ENCODE measurements at places on chromosomes 7 and 10.
A peak's percentile ranks its signal among the peaks of the same experiment; 100 is the strongest.

DNA sequence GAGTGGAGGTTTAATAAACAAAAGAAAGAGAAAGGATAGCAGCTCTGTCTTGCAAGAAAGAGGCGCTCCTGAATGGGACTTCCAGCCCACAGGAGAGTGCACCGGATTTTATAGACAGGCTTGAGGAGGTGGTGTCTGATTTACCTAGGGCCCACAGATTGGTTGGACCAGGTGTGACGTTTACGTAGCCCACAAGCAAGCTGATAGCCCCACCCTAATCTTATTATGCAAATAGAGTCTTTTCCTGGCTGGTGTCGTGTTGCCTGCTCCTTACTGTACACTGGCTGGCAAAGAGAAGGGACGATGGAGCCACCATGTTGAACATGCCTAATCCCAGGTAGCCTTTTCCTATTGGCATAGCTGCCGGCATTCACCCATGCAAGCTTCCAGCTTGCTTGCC lies 319.7 kb upstream of the POM121L12 start:
- DNase-seq: no peak

GRCh38 chr10:117680601-117681000 lies 138.1 kb downstream of the EMX2 start:
- no peak for DNase-seq

- peak; percentile 72 for DNase-seq
These were observed 1.4 kb downstream of the HPSE2 start for GRCh38 chr10:99234041-99234790.

GRCh38 chr10:58319599-58319998 lies 15.2 kb upstream of the UBE2D1 start:
- no peak for DNase-seq

DNA sequence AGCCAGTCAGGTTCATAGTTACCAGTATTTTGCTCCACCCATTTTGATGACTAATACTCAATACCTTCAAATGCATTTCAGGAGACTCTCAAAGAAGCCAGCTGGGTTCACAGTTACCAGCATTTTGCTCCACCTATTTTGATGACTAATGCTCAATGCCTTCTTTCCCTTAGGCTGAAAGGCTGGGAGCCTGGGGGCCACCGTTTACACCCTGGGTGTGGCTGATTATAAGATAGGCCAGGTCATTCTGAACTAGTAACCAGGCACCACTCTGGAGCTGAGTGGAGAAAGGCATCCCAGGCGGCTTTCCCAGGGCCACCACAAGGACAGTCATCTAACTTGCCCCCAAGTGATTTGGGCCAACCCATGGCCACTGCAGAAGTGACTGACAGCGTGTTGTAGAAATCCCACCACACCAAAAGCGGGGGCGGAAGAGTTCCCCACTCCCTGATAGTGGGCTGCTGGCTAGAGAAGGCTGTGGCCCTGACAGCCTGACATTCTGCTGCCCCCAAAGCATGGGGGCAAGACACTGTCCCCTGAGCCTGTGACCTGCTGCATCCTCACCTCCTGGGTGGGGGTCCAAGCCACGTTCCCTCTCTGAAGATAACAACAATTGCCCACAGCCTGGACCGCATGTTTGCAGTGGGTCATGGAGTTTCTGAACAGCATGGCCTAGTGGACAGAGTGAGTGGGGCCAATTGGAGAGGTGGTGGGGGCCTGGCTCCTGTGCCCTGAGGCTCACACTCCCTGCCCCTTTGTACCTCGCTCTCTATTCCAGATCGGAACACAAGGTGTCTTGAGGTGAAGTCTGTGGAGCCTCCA lies 23.0 kb upstream of the ZNF488 start:
- DNase-seq: no peak

Measured in sigmoid colon (tissue), 7 donors.